Left lobe of liver (tissue), 2 donors: ENCODE measurements at places on chromosomes 3 and 15. TPM values are rescaled to one million over a fixed set of nuclear protein-coding genes. Genes with fewer than 3 reads are reported as not detected.

GRCh38 chr15:57685306-57686095 is 21.0 kb upstream of the POLR2M start:
- no peak for DNase-seq

DNA sequence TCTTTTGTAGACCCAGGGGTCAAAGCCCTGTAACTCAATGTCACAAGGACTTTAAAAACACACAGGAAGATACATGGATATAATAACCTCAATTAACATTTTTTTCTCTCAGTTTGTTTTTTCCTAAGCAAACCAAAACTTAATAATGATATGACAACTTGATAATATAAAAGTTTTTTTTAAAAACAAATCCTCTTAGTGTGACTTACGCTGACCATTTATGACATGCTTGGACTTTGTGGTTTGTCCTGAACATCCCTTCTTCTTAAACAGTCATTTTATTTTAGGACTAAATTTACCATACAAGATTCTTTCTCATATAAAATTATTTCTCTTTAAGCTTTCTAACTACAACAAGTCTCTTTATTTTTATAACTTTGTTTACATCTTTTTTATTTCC is 25.4 kb upstream of the FAM3D start:
- DNase-seq = no peak

GRCh38 chr15:90266061-90266431 is 574 bp downstream of the NGRN start:
- DNase-seq = peak; percentile 48

Gene TICRR
- 0.10 TPM for total RNA-seq

DNA sequence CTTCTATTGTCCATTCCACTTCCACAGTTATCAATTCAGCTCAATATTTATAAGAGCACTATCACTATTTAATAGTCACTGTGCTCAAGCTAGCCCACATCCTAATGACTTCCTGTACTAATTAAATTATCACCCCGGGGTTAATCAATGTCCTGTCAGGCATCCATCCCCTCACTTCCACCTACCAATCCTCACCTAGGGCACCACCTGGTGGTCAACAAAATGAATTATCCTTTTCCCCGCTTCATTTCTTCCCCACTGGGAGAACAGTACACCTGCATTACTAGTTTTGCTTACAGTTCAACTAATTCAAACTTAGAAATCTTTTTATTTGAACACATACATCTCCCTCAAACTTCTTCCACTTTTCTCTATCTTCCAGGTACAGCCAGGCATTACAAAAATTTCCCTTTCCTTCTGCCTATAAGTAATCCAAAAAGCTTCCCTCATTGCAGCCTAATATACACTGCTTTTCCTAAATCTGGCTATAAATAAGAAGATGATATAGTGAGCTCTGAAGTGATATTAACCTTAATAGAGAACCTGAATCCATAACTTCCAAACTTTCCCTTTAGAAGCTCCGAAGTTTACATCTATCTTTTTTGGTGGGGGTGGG is 68.5 kb downstream of the TMCC1 start:
- no peak for DNase-seq

DNA sequence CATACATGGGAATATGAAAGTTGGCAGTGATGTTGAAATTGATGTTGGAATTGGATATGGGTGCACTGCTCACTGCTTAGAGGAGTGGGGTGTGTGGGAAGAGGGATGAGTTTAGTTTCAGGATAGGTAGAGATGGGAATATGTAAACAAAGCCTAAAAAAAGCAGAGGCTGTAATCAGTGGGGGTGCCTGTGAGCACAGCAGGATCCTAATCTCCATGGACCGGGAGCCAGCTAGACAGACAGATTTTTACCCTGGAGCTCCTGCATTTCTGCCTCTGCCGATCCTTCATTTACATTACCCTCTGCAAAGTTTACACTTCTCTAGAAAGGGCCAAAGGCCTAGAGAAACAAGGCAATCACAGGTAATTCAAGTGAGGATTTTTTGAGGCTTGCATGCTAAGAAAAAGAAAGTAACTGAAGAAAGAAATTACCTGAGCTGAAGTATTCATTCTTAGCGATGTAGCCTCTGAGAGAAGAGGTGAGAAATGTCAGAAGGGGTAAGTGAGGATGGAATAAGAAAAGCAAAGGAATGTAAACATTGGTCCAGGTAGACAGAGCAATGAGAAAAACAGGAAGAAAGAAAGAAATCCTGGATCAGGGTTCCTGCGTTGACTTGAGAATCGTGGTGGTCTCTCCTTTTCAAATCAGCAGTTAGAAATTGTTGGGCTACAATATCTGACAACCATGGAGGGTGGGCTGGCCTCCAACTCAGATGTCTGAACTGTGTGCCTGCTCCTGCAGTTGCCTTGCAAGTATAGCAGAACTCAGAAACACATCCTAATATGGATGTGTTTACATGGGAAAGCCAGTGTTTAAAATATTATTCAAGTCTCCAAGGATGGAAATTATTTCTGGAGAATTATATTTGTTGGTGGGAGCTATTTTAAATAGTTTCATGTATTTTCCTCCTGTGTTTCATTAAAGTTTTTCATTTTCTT is 79.8 kb downstream of the CRTC3 start:
- DNase-seq = no peak

Gene KLHL6
- 0.65 TPM for total RNA-seq

- no peak for DNase-seq
These were observed 22.3 kb downstream of the PRR20G start for GRCh38 chr3:127265581-127265981.
